ENCODE measurements at places on chromosomes 5 and 9. TPM values are rescaled to one million over a fixed set of nuclear protein-coding genes. Genes with fewer than 3 reads are reported as not detected.
A peak's percentile ranks its signal among the peaks of the same experiment; 100 is the strongest.

DNA sequence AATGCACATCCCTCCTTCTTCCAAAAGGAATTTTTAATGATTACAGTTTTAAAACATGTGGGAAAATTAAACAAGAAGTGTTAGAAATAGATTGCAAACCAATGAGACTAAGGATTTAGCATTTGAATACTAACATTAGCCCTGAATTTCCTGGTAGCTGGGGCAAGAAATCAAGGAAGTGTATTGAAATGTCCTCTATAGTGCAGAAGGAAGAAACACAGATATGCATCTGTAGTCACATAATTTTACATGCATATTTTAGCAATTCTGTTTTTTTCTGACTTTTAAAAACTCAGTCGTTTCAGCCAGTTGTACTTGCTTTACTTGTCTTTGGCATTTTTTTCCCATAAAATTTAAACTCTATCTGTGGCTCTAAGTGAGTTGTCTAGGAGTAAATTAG lies 45.8 kb downstream of the FRMPD1 start:
- no peaks in the 10 kb centered on the region for H3K4me1 ChIP-seq
- no peak overlapping the region for H3K27ac ChIP-seq
- no peak overlapping the region for H3K4me3 ChIP-seq
- DNase-seq, result no peak
- H3K36me3 ChIP-seq, result no peaks in the 10 kb centered on the region

- H3K27ac ChIP-seq, result no peak overlapping the region
- no peaks in the 10 kb centered on the region for H3K4me1 ChIP-seq
Observed at GRCh38 chr5:1322955-1323802, 21.7 kb downstream of the CLPTM1L start.

GRCh38 chr9:8600914-8601680 lies 801.5 kb upstream of the DMAC1 start:
- no peaks in the 10 kb centered on the region for H3K27me3 ChIP-seq
- H3K4me3 ChIP-seq, result no peak overlapping the region
- H3K27ac ChIP-seq, result no peak overlapping the region
- H3K4me1 ChIP-seq, result no peaks in the 10 kb centered on the region

DNA sequence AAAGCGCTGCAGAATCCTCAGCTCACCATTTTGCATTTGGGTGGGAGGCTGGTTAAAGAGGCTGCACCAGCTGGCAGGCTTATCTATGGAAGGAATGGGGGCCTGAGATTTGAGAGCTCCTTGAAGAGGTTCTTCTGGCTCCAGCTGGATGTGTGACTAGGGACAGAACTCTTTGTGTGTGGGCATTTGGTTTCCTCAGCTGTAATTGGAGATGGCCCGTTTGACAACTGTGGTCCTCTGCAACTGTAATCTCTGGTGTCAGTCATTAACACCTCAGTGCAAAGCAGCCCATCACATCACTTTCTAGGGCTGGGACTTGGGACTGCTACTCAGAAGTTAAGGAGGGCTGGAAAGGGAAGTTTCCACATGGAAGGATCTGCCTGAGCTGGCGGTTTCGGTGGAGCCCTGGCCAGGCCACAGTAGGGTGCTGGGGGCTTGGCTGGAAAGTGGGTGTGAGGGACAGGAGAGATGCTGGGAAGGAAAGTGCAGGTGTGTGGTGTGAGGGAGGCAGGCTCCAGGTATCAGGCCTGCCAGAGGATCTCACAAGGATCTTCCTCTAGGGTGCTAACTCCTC lies 193.8 kb downstream of the GADD45G start:
- H3K4me3 ChIP-seq, result no peak overlapping the region
- H3K4me1 ChIP-seq, result no peaks in the 10 kb centered on the region
- no peaks in the 10 kb centered on the region for H3K27me3 ChIP-seq
- no peak for DNase-seq

Gene SURF4
- total RNA-seq, result 252 TPM

GRCh38 chr5:146340260-146341081 lies 1.8 kb downstream of the POU4F3 start:
- no peak for DNase-seq
- H3K4me1 ChIP-seq, result peaks cover 4% of the 10 kb centered on the region
- H3K27me3 ChIP-seq, result peaks cover 89% of the 10 kb centered on the region
- H3K36me3 ChIP-seq, result no peaks in the 10 kb centered on the region
- no peak overlapping the region for H3K4me3 ChIP-seq
- no peak overlapping the region for H3K27ac ChIP-seq

DNA sequence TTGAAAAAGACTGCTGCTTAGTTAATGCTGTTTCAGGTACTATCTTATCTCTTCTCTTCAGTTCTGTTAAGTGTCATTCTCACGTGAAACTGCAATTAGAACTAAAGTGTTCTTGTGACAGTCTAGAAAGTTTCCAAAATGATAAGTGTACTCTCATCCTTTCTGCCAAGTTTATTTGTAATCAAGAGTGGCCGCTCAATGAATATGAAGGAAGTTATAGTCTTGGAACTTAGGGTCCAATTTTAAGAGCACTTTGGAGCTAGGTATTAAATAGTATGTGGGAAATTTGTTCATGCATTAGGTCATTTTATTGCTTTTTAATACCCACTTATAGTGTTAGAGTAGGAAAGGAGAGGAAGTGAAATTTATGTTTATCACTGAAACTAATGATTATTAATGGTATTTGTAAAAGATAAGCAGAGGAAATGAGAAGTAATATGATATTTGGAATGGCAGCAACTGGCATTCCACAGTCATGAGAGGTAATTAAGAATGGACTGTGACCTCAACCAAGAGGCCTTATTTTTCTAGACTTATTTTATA lies 20.4 kb downstream of the XRCC4 start:
- no peaks in the 10 kb centered on the region for H3K4me1 ChIP-seq
- H3K36me3 ChIP-seq, result no peaks in the 10 kb centered on the region
- no peak overlapping the region for H3K27ac ChIP-seq
- no peaks in the 10 kb centered on the region for H3K27me3 ChIP-seq

DNA sequence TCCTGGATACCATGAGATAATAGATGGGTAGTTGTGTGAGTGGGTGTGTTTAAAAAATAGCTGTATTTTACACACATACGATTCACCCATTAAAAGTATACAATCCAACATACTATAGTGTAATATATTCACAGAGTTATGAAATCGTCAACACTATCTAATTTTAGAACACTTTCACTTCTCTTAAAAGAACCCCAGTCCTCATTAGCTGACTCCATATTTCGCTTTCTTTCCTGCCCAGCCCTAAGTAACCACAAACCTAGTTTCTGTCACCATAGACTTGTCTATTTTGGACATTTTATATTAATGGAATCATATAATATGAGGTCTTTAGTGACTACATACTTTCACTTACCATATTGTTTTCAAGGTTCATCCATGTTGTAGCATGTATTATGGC lies 63.8 kb upstream of the S1PR3 start:
- H3K36me3 ChIP-seq, result no peaks in the 10 kb centered on the region
- no peak for DNase-seq
- no peaks in the 10 kb centered on the region for H3K27me3 ChIP-seq
- no peak overlapping the region for H3K4me3 ChIP-seq
- H3K27ac ChIP-seq, result no peak overlapping the region

Gene CNTNAP3
- 5.3 TPM for total RNA-seq

DNA sequence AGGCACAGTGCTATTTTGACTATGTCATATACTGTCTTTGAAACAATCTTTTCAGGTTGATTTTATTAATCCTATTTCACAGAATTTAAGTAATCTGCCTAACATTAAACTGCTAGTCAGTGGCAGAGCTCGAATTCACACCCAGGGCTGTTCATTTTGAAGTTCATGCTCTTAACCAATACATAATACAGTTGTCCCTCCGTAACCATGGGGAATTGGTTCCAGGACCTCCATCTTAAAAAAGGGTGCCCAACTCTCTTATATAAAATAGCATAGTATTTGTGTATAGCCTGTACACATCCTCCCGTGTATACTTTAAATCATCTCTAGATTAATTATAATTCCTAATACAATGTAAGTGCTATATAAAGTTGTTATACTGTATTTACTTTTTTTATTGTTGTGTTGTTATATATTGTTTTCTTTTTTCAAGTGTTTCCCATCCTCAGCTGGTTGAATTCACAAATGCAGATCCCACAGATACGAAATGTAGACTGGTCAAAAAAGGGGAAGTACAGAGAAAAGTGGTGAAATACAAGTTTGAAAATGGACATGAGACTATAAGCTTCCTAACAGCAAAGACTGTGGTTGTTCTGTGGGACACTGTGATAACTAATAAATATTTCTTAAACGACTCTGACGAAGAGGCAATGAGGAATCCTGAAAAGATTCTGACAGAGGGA lies 18.3 kb downstream of the RFX3 start:
- H3K4me3 ChIP-seq, result no peak overlapping the region
- H3K27ac ChIP-seq, result peak overlapping the region; percentile 87
- H3K4me1 ChIP-seq, result no peaks in the 10 kb centered on the region
- H3K36me3 ChIP-seq, result no peaks in the 10 kb centered on the region
- DNase-seq, result no peak

DNA sequence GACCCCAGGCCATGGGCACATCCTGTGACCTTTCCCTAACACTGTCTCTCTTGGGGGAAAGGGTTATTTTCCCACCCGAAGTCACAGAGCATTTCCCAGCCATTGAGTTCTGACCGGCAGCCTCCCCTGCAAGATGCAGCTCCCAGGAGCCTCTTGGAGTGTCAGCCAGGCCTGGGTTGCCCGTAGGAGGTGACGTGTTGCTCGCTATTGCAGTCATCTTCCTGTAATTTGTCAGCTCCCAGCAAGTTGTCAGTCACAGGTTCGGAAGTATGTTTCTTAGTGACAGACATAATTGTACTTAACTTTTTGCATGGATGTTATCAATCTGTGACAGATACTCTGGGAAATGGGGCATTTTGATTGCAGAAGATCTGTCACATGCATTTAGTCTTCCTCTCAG lies 74.5 kb downstream of the MVB12B start:
- H3K36me3 ChIP-seq, result peaks cover 17% of the 10 kb centered on the region
- H3K27ac ChIP-seq, result no peak overlapping the region
- H3K4me3 ChIP-seq, result no peak overlapping the region
- no peak for DNase-seq
- peaks cover 13% of the 10 kb centered on the region for H3K4me1 ChIP-seq

DNA sequence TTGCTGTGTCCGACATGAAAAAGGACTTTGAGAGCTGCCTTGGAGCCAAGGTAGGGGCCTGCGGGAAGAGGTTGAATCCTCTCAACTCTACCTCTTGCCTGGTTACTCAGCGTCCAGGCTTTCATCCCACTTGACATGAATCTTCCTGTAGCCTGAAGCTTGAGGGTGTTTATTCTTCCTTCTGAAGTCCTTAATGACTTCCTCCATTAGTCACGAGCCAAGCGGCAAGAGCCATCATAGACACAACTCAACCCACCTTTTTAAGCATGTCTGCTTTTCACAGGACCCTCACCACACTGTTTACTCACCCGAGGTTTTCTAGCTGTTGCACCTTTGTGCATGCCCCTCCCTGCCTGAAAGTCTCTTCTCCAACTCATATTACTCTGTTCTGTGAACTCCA lies 40.2 kb downstream of the ACO1 start:
- no peak overlapping the region for H3K27ac ChIP-seq
- DNase-seq, result no peak
- H3K36me3 ChIP-seq, result peaks cover 60% of the 10 kb centered on the region
- H3K4me3 ChIP-seq, result no peak overlapping the region

Gene LHFPL2
- 89.9 TPM for total RNA-seq

- peak overlapping the region; percentile 85 for H3K4me3 ChIP-seq
- H3K36me3 ChIP-seq, result peaks cover 5% of the 10 kb centered on the region
- no peaks in the 10 kb centered on the region for H3K27me3 ChIP-seq
- peaks cover 32% of the 10 kb centered on the region for H3K4me1 ChIP-seq
- DNase-seq, result no peak
- H3K27ac ChIP-seq, result no peak overlapping the region
Observed at GRCh38 chr5:139562847-139563246, 1.7 kb downstream of the UBE2D2 start.

GRCh38 chr5:135455876-135456237 lies 3.7 kb upstream of the TIFAB start:
- no peak for DNase-seq
- no peak overlapping the region for H3K4me3 ChIP-seq
- H3K27me3 ChIP-seq, result peaks cover 12% of the 10 kb centered on the region

- H3K27me3 ChIP-seq, result no peaks in the 10 kb centered on the region
- H3K27ac ChIP-seq, result no peak overlapping the region
- DNase-seq, result no peak
- no peaks in the 10 kb centered on the region for H3K4me1 ChIP-seq
Observed at GRCh38 chr5:163622799-163623198, 117.4 kb downstream of the MAT2B start.

GRCh38 chr9:130666393-130667119 lies 2.2 kb downstream of the PRDM12 start:
- H3K27ac ChIP-seq, result no peak overlapping the region
- H3K4me3 ChIP-seq, result no peak overlapping the region
- peaks cover 81% of the 10 kb centered on the region for H3K27me3 ChIP-seq
- DNase-seq, result no peak
- H3K36me3 ChIP-seq, result no peaks in the 10 kb centered on the region
- H3K4me1 ChIP-seq, result peaks cover 13% of the 10 kb centered on the region

Gene SRA1
- 33.0 TPM for total RNA-seq

Gene MEF2C
- 45.7 TPM for total RNA-seq

- H3K4me3 ChIP-seq, result no peak overlapping the region
- no peaks in the 10 kb centered on the region for H3K27me3 ChIP-seq
- H3K27ac ChIP-seq, result no peak overlapping the region
- H3K36me3 ChIP-seq, result no peaks in the 10 kb centered on the region
Observed at GRCh38 chr5:144024545-144024944, 145.9 kb downstream of the YIPF5 start.

Gene HTR4
- total RNA-seq, result not detected

GRCh38 chr5:66443462-66444130 lies 152.6 kb upstream of the MAST4 start:
- no peak overlapping the region for H3K27ac ChIP-seq
- no peaks in the 10 kb centered on the region for H3K36me3 ChIP-seq
- no peaks in the 10 kb centered on the region for H3K27me3 ChIP-seq
- no peak overlapping the region for H3K4me3 ChIP-seq

DNA sequence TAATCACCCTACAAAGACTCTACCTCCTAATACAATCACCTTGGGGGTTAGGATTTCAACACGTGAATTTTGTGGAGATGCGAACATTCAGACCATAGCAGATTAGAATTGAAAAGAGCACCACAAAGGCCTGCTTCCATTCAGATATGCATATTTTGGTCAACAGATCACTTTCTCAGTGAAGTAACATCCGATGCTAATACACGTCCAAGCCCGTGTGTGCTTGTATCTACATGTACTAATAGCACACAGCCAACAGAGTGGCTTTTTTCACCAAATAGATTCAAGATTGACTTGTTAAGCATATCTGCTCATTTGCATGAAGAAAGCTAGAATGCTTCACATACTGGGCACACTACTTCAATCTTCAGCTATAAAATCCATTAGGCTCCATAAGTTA lies 35.6 kb upstream of the SSBP2 start:
- no peak overlapping the region for H3K27ac ChIP-seq
- no peak overlapping the region for H3K4me3 ChIP-seq
- H3K4me1 ChIP-seq, result peaks cover 28% of the 10 kb centered on the region
- DNase-seq, result no peak

Gene KCNV2
- not detected for total RNA-seq

Gene GLE1
- total RNA-seq, result 21.6 TPM

GRCh38 chr9:32782476-32783167 lies 718 bp upstream of the TMEM215 start:
- no peaks in the 10 kb centered on the region for H3K36me3 ChIP-seq
- peaks cover 66% of the 10 kb centered on the region for H3K27me3 ChIP-seq
- no peaks in the 10 kb centered on the region for H3K4me1 ChIP-seq
- H3K27ac ChIP-seq, result no peak overlapping the region

GRCh38 chr5:137706841-137707240 lies 29.0 kb downstream of the KLHL3 start:
- H3K27me3 ChIP-seq, result no peaks in the 10 kb centered on the region
- no peak overlapping the region for H3K4me3 ChIP-seq
- H3K36me3 ChIP-seq, result no peaks in the 10 kb centered on the region
- no peak overlapping the region for H3K27ac ChIP-seq

GRCh38 chr5:51652980-51653379 lies 269.7 kb downstream of the ISL1 start:
- no peaks in the 10 kb centered on the region for H3K36me3 ChIP-seq
- no peaks in the 10 kb centered on the region for H3K27me3 ChIP-seq

GRCh38 chr5:23316060-23316591 lies 191.3 kb upstream of the PRDM9 start:
- no peak overlapping the region for H3K4me3 ChIP-seq
- no peaks in the 10 kb centered on the region for H3K4me1 ChIP-seq
- H3K27ac ChIP-seq, result no peak overlapping the region
- DNase-seq, result no peak
